ENCODE measurements at places on chromosomes 5 and 9.

GRCh38 chr5:38837416-38837815 is 8.4 kb upstream of the OSMR start:
- no peak for DNase-seq

DNA sequence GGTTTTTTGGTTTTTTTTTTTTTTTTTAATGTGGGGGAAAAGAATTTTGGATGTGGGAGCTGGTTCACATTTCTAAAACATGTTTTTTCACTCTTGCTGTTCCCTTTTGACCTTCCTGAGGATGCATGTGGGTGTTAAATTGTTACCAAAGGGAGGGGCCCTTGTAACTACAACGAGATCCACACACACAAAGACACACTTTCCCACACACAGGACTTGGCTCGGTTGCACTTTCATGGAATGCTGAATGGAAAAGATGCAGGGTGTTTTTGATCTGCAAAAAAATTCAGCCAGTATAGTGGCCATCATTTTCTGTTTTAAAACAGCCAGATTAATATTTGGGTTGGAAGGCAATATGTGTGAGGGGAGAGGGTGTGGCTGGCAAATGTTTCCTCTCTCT is 576.9 kb downstream of the EBF1 start:
- DNase-seq: no peak

GRCh38 chr5:62737766-62738165 is 159.1 kb downstream of the LRRC70 start:
- DNase-seq: no peak

GRCh38 chr5:14560091-14560595 is 21.4 kb upstream of the OTULINL start:
- DNase-seq: no peak

DNA sequence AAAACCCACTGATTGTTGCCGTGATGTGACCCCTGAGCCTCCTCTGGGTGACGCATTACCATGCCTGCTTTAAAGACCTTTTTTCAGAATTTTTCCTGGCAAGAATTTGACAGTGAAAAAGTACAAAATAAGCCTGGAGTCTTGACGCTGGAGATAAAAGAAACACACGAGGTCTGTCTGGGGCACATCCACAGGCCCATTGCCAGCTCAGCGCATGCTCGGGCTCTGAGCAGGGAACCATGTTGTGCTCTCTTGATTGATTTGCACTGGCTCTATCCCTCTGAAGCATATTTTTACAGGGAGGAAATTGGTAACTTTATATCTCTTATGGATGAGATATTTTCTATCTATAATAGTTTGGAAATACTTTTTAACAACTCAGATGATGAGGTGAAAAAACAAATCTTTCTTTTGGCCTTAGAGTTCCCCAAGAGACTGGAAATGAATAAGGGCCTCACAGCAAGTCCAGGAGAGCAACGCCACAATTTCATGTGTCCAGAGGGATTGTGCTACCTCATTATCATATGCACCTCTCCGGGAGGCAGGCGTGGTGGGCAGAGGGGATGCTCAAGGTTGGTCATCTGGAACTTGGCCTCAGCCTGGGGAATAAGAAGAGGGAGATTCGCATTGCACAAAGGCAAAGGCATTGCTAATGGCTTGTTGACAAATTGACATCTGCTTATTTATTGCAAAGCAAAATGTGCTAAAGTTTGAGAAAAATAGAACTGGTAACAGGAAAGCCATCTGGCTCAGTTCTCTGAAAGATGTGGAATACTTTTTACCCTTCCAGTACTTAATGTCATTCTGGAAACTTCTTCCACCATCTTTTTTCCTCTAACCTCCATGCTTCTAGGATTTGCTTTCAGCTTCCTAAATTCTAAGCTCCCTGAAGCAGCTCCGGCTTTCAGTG is 183.8 kb downstream of the PJA2 start:
- DNase-seq: no peak

DNA sequence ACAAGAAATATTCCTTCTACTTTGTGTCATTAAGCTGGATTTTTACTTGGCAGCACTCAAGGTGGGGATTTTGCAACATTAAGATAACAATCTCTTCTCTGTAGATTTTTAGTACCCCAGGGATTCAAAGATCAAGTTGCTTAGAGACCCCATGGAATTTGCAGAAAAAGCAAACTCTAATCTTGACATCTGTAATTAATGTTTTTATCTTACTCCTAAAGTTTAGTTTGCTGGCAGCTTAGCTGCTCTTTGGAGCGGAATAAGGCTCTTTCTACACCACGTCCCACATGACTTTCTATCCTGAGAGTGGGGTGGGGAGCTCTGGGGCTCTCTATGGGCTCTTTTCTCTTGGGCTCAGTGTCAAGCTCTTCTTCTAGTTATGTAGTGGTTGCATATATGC is 21.7 kb upstream of the SPDL1 start:
- DNase-seq: no peak

DNA sequence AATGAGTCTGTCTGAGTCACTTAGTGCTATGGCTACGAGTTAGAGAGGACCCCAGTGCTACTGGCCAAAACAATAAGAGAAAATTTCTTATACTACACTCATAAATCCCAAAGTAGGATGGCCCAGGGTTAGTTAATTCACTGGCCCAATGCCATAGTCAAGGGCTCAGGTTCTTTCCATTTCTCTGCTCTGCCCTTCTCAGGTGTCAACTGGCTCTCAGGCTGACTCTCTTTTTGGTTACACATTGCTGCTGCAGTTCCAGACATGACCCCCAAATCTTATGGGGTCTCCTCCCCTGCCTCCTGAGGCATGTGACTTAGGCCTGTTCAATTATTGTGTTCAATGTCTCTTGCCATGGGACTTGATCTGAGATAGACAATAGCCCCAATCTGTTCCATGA is 70.4 kb downstream of the ARHGEF37 start:
- peak; percentile 14 for DNase-seq

- no peak for DNase-seq
Observed at GRCh38 chr5:143249851-143250250, 153.6 kb downstream of the NR3C1 start.

GRCh38 chr5:160315968-160316367 is 3.6 kb upstream of the CCNJL start:
- no peak for DNase-seq

GRCh38 chr9:88391921-88392320 is 3.7 kb downstream of the SPIN1 start:
- no peak for DNase-seq

DNA sequence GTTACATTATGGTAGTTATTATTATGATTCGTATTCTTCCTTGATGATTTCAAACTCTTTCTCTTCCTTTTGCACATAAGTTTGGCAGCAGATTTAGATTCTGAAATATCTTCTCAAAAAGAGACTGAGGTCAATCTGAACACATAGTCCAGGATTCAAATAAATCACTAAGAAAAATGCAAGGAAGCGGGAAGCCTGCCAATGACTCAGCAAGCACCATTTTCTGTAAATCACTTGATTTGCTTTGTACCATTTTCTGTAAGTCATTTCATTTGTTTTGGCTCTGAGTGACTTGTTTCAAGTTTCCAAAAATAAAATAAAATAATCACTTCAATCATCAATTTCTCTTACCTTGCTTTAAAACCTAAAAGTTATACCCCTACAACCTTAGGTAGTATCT is 24.6 kb upstream of the GLIS3 start:
- DNase-seq: no peak

GRCh38 chr5:153525536-153525935 is 35.1 kb downstream of the GRIA1 start:
- no peak for DNase-seq

DNA sequence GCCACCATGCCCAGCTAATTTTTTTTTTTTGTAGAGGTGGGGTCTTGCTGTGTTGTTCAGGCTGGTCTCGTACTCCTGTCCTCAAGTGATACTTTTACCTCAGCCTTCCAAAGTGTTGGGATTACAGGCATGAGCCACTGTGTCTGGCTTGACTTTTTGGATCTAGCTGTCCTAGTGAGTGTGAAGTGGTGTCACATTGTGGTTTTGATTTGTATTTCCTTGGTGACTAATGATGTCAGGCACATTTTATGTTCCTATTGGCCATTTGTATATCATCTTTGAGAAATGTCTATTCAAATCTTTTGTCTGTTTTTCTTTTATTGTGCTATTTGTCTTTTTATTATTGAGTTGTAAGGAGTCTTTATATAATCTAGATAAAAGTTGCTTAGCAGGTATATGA is 53.5 kb upstream of the MCCC2 start:
- DNase-seq: no peak

DNA sequence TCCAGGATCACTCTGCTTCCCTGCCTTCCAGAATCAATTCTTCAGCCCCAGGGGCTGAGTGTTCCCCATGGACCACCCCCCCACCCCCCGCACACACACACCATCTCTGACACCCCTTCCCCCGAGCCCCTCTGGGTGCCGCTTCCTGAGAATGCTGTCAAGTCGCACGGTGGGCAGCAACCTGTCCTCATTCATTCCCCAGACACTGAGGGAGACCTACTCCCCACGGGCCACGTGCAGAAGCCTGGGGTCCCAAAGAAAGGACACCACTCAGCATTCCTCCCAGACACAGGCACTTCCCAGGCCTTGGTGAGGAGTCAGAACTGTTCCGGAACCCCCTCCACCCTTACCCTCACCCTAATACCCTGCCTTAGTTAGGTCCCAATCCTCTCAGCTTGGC is 12.8 kb downstream of the CPLX2 start:
- DNase-seq: no peak

DNA sequence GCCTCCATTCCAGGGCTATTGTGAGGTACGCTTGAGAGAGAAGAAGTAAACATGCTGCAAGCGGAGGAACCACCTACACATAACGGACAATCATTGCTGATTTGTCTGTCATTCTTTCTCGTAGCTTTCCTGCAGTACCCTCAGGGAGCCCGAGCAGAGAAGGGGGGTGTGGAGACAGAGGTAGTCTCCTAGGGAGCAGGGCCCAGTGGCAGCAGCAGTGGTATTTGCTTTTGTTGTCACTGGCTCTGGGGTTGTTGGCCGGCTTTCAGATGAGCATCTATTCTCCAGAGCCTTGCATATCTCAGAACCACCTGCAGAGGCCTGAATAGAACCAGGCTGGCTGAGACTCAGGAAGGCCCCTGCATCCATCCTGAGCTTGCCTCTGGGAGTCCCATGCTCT is 19.9 kb downstream of the ENHO start:
- no peak for DNase-seq

GRCh38 chr5:141528291-141528984 is 39.6 kb downstream of the PCDHGC5 start:
- no peak for DNase-seq

DNA sequence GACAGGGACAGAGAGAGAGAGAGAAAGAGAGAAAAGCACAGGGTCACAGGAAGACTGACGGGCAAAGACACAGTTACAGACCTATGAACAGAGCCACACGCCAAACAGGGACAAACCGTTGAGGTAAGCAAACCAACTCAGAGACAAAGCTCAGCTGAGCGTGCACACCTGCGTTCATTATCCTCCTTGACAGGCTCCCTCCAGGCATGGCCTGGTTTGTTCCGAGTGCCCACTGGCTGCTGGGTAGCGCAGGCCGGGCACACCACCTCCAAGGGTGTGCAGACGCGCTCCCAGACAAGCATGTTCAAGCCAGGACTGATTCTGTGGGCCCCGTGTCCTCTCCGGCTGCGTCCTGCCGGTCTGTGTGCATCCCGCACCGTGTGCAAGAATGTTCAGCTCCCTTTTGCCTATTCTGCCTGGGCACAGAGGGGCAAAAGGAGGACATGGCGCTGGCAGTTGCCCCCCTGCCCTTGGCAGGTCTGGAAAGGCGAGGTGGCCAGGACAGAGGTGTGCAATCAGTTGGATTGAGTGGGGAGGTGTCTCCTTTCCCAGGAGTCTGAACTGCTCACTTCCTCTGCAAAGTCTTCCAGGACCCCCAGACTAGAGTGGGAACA is 467 bp upstream of the SMIM32 start:
- no peak for DNase-seq

- no peak for DNase-seq
Observed at GRCh38 chr5:59274106-59274636, 619.4 kb downstream of the PDE4D start.

DNA sequence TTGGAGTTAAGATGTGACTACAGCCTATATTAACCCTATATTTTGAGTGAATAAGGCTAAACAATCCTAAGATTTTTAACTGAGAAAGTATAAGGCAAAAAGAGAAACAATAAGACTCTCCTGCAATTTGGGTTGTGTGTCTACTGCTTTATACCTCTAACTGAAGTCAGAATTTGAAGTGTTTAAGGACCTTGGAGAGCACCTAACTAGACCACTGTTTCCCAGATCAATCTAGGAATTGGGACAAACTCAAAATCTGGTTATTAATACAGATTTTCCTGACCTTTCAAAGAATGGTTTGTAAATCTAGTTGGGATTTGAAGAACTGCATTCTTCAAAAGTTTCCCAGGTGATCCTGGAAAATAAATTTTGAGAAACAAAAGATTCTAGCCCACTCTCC is 42.1 kb downstream of the GABRA1 start:
- no peak for DNase-seq

DNA sequence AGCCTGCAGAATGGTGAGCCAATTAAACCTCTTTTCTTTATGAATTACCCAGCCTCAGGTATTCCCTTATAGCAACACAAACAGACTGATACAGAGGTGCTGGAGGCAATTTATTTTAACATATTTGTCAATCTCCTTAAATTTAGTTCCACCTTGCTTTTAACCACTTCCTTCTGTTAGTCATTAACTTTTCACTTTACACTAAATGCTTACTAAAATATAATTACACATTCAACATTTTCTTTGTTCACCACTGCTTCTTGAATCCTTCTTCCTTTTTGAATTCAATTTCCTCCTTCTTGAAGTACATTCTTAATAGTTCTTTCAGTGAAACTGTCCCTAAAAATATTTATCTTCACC is 39.4 kb downstream of the LYRM7 start:
- no peak for DNase-seq

GRCh38 chr9:133453651-133454050 is 6.1 kb upstream of the CACFD1 start:
- DNase-seq: no peak

GRCh38 chr5:43036856-43037635 is 3.1 kb downstream of the ANXA2R start:
- peak; percentile 21 for DNase-seq

DNA sequence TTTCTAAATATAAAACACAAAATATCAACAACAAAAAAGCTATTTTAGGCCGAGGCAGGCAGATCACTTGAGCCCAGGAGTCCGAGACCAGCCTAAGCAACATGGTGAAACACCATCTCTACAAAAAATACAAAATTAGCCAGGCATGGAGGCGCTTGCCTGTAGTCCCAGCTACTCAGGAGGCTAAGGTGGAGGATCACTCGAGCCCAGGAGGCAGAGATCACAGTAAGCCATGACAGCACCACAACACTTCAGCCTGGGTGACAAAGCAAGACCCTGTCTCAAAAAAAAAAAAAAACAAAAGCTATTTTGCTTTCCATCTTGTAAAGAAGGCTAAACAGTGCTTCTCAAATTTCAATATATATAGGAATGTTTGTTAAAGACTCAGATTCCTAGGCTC is 11.3 kb downstream of the C5orf15 start:
- no peak for DNase-seq

GRCh38 chr9:91623004-91623403 is 199.4 kb upstream of the NFIL3 start:
- DNase-seq: no peak
